NCI-H1105 (cell line): ENCODE measurements at places on chromosomes 16 and 17.

DNA sequence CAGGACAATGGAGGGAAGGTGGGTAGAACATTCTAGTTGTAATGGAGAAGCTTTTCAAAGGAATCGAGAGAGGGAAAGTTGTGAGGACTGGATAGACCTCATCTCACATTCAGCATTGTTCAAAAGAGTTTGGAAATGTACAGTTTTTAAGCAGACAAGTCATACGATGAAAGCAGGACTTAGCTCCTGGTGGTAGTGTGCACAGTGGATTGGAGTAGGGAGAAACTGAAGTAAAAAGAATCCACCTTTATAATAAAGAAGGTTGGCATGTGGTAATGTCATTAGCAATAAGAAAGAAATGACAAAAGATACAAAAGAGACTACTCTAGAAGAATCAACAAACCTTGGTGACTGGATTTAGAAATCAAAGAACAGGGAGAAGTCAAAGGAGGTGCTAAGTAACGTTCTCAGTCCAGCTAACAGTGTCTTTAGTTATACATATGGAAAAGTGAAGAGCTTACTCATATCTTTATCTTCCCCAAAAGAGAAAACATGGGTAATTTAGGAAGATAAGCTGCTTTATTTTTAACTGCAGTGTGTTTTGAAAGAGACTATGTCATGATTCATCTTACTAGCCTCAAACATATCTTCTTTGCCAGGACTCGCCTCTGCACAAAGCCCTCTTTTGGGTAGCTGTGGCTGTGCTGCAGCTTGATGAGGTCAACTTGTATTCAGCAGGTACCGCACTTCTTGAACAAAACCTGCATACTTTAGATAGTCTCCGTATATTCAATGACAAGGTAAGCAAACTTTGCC lies 18.7 kb upstream of the EVI2A start:
- DNase-seq, result no peak

DNA sequence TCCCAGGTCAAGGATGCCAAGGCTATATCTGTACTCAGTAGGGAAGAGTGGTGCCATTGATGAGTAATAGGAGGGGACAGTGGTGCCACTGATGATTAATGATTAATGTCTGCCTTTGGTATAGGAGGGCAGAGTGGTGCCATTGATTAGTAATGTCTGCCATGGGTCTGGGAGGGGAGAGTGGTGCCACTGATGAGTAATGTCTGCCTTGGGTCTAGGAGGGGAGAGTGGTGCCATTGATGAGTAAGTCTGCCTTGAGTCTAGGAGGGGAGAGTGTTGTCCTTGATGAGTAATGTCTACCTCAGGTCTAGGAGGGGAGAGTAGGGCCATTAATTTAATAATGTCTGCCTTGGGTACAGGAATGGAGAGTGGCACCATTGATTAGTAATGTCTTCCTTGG lies 507.8 kb upstream of the EEF2KMT start:
- no peak for DNase-seq

GRCh38 chr16:4987580-4988374 lies 29.6 kb downstream of the SEC14L5 start:
- no peak for DNase-seq

GRCh38 chr17:40791787-40792436 lies 7.8 kb downstream of the KRT28 start:
- no peak for DNase-seq

- no peak for DNase-seq
Measured at GRCh38 chr17:72696156-72696555, 396.3 kb downstream of the SLC39A11 start.

DNA sequence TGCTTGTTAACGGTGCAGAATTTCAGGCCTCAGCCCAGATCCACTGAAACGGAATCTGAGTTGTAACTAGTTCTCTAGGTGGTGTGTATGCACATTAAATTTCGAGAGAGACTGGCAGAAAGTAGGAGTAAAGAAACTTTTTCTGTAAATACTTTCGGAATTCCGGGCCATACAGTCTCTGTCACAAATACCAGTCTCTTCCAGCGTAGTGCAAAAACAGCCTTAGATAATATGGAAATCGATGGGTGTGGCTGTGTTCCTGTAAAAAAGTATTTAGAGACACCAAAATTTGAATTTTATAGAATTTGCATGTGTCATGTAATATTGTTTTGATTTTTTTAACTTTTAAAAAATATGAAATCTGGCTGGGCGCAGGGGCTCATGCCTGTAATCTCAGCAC lies 109.7 kb downstream of the ABCC1 start:
- no peak for DNase-seq

GRCh38 chr16:11697319-11697718 lies 29.1 kb downstream of the SNN start:
- DNase-seq, result no peak

GRCh38 chr17:66687570-66688284 lies 147.2 kb upstream of the CACNG5 start:
- no peak for DNase-seq

DNA sequence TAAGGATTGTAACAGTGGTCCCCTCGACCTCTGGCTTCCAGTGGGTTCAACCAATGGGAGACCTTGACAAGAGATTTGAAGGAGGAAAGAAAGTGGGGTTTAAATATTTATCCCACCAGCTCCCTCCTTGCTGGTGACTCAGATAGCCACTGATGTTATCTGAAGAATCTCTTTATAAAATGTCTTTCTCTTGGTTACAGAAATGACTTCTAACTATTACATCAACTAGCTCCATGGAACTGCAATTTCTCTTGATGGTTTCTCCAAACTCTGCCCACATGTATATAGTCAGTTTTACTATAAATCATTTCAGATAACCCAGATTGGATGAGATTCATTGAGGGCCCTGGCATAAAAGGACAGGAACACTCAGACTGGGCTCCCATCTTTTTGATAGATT lies 920.2 kb upstream of the SOX9 start:
- no peak for DNase-seq

DNA sequence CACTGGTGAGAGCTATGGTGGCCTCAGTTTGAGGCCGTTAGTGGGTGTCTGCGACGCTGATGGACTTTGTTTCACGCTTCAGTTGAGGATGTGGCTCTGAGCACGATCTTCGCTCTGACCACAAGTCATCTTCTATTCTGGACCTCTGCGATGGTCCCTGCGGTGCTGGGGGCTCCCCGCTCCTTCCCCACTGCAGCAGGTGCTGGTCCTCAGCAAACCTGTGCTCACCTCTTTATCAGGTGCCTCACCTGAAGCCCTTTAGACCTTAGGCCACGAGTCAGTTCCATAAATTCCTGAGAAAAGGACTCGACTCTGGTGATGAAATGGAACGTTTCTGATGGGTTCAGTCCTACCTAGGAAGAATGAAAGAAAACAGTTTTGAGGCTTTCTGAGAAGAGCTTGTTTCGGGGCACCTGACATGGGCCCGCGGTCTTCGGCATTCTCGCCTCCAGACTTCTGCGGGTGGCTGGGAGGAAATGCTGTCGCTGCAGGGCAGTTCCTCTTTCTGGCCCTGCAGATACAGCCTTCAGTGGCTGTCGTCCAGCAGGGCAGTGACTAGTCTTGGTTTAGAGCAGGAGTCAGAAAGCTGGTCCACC lies 4.7 kb downstream of the KCTD5 start:
- DNase-seq, result no peak

DNA sequence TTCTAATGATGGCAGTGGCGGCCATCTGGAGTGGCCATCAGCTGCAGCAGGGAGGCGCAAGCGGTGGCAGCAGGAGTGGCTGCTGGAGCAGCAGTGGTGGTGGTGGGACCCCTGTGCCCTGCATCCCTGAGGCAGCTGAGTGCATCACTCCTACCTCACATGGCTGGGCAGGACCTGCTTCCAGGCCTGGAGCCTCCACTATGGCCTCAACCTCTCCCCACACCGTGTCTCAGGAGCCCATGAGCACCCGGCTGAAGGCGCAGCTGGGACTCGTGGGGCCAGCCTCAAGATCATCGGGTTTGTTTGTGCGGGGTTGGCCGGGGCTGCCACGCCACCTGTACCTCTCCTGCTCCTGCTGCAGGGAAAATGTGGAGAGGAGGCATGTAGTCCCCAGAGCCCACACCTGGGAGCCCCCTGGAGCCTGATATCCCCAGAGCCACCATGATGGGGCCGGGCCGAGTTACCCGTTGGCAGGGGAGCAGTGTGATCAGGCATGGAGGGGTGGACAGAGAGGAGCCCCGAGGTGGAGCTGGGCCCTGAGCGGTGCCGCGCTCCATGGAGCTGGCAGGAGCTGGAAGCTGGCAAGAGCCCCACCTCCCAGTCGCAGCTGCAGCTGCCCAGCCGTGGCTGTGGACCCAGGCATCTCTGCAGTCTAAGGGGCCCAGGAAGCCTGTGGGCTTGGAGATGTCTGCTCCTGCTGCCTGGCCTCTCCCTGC lies 16.7 kb downstream of the RHOT1 start:
- DNase-seq, result no peak

DNA sequence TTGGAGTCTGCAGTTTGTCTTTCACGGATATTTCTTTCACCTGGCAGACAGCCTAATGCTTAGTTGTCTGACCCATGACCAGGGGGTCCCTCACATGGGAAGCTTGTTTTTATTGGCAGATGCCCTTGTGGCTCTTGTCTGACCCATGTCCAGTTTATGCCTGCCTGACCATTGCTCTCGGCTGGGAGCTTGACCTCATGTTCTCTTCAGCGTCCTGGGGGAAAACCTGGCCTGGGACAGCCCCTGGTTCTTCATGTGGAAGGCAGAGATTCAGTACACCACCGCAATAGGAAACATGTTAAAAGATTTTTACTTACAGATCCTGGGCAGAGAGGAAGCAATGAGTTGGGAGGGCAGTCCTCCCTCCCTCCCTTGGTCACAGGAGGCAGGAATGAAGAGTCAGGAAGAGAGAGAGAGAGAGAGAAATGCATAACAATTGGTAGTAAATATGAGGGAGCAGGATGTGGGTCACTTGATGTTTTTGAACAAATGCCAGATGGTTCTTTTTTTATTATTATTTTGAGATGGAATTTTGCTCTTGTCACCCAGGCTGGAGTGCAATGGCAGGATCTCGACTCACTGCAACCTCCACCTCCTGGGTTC lies 302.7 kb upstream of the MYOCD start:
- DNase-seq, result no peak

DNA sequence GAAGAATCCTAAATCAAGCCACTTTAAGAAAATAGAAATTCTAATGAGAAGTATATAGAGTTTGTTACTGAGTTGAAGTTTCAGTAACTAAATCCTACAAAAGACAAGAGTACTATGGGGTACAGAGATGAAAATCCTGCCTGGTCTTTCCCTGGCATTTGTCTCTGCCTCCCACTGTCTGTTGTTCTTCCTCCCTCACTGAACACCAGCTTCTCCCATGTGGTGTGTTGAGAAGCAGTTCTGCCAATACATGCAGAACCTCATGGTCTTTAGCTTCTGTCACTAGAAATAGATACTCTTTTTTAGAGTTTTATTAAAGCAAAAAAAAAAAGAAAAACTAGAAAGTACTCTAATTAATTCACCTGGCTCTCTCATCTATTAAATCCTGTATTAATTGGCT lies 664.4 kb downstream of the CDH8 start:
- DNase-seq, result no peak

- DNase-seq, result no peak
Measured at GRCh38 chr17:80108036-80108971, 6.9 kb downstream of the GAA start.

- no peak for DNase-seq
Measured at GRCh38 chr17:76248013-76248782, 7.9 kb upstream of the RNF157 start.

GRCh38 chr16:10931134-10931533 lies 11.1 kb downstream of the DEXI start:
- no peak for DNase-seq

GRCh38 chr16:75458029-75458428 lies 6.5 kb downstream of the TMEM170A start:
- no peak for DNase-seq

- DNase-seq, result peak; percentile 63
Measured at GRCh38 chr17:40069751-40070708, 7.3 kb downstream of the THRA start.

- no peak for DNase-seq
Measured at GRCh38 chr16:86625821-86626220, 47.5 kb downstream of the FOXL1 start.

- no peak for DNase-seq
Measured at GRCh38 chr16:1428511-1428910, 2.4 kb upstream of the PERCC1 start.

DNA sequence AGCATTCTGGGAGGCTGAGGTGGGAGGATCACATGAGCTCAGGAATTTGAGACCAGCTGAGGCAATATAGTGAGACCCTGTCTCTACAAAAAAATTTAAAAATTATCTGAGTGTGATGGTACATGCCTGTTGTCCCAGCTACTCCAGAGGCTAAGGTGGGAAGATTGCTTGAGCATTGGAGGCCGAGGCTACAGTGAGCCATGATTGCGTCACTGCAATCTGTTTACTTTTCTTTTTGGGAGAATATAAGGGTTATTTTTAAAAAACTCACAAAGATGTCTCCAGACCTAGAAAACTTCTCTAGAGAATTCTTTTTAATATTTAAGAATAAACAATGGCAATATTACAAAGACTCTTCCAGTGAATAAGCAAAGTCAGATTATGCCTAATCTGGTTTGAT lies 226.9 kb downstream of the BCAS3 start:
- no peak for DNase-seq

- no peak for DNase-seq
Measured at GRCh38 chr17:58352596-58353388, 791 bp upstream of the SUPT4H1 start.

- DNase-seq, result no peak
Measured at GRCh38 chr17:30393911-30394867, 15.5 kb downstream of the CPD start.

DNA sequence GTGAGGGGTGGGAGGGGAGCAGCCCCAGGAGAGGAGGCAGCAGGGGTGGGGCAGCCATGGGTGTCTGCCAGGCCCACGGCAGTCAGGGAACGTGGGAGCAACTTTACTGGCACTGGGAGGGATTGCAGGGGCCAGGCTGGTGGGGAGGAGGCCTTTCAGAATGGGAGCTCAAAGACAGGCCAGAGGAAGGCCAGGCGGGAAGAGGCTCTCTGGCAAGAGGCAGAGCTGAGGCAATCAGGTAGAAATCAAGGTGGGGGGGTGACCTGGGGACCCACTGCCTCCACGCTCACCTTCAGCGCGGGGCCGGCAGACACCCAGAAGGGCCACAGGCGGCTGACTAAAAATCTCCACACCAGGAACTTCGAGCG lies 11.9 kb upstream of the GSE1 start:
- DNase-seq, result no peak

GRCh38 chr17:5249615-5250014 lies 15.0 kb upstream of the SCIMP start:
- DNase-seq, result peak; percentile 67

- DNase-seq, result no peak
Measured at GRCh38 chr17:74172700-74173099, 30.8 kb upstream of the RPL38 start.

GRCh38 chr17:55527540-55528118 lies 16.4 kb upstream of the SMIM36 start:
- DNase-seq, result no peak

- DNase-seq, result no peak
Measured at GRCh38 chr17:692116-692515, 22.5 kb downstream of the VPS53 start.

DNA sequence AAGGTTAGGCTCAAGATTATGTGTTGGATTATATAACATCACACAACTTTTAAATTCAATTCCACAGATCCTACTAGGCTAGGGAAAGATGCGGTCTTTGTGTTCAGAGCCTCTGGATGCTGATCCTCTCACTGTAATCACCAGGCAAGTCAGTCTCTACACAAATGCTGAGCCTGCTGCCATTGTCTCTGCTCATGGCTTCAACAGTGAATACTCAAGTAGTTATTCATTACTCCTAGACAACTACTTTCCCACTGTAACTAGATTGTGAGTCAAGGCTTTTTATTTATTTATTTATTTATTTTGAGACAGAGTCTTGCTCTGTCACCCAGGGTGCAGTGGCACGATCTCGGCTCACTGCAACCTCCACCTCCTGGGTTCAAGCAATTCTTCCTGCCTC lies 15.8 kb upstream of the NDUFAB1 start:
- DNase-seq, result no peak

- DNase-seq, result no peak
Measured at GRCh38 chr17:73798111-73798748, 154.0 kb upstream of the SDK2 start.
